D721Med (cell line): ENCODE measurements at places on chromosomes 3 and 15.

GRCh38 chr3:151265866-151266265 is 12.5 kb downstream of the P2RY14 start:
- DNase-seq: no peak

DNA sequence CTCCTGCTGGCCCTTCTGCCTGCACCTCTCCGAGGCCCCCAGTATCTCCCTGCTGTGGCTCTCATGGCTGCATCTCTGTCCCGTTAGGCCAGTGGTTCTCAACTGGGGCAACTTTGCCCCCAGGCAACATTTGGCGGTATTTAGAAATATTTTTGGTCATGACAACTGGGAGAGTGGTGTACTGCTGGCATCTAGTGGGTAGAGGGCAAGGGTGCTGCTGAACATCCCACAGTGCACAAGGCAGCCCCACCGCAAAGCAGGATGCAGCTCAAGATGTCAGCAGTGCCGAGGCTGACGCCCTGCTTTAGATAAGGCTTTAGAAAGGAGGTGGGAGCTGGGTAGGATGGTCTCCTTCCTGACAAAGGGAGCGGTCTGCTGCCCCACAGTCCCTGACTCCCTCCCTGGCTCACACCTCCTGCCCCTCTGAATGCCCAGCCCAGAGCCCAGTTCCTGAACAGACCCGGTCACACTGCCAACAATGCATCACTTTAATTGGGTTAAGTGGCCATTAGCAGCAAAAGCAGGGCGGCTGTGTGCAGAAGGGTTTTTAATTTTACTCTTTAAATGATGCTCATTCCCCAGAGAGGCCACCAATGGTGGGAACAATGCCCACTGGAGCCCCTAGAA is 68.8 kb upstream of the TMEM115 start:
- no peak for DNase-seq

DNA sequence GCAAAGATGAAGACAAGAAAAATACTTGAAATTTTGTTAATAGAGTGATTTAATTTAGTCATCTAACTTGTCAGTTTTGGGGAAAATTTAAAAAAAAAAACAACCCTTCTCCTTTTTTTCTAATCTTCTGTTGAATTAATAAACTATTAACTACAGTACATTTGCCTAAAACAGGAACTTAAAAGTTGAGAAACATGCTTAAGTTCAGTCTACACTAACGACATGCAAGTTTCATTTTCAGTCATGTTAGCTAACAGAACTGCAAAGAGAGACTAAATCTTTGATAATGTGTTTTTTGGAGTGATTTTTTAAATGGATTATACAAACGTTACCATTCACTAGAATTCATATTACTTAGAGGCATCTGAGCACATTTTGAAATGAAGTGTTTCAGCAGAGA is 71.9 kb upstream of the MBNL1 start:
- no peak for DNase-seq

- no peak for DNase-seq
These were observed 3.4 kb upstream of the DOCK3 start for GRCh38 chr3:50671331-50671730.

DNA sequence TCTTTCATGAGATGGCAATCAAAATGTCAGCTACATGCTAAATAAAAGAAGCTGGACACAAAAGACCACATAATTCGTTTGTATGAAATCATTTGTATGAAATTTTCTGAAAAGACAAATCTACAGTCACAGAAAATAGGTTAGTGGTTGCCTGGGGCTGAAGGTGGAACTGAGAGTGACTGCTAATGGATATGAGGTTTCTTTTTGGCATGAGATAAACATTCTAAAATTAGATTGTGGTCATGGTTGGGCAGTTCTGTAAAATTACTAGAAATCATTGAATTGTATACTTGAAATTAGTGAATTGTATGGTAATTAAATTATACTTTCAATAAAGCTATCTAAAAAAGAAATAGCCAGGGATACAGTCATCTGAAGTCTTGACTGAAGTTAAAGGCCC is 2.7 kb upstream of the DMXL2 start:
- DNase-seq: no peak

GRCh38 chr3:9117220-9117619 is 132.2 kb downstream of the SRGAP3 start:
- no peak for DNase-seq

DNA sequence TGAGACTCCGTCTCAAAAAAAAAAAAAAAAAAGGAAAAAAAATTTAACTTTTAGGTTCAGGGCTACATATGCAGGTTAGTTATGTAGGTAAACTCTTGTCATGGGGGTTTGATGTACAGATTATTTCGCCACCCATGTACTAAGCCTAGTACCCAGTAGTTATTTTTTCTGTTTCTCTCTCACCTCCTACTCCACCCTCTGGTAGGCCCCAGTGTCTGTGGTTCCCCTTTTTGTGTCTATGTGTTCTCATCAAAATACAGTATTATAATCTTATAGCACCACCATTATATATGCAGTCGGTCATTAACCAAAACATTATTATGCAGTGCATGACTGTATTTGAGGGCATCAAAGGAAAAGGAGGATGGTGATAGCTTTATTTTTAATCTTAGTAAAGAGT is 47.3 kb downstream of the CHP1 start:
- DNase-seq: no peak

GRCh38 chr3:46293991-46294833 is 52.0 kb downstream of the CCR3 start:
- DNase-seq: no peak

GRCh38 chr15:49185473-49185872 is 15.4 kb downstream of the GALK2 start:
- DNase-seq: no peak

GRCh38 chr15:70196372-70197316 is 98.9 kb upstream of the TLE3 start:
- no peak for DNase-seq

- no peak for DNase-seq
These were observed 30.8 kb downstream of the LRRC28 start for GRCh38 chr15:99282121-99282520.
